ENCODE measurements at places on chromosomes 2 and 18. TPM values are rescaled to one million over a fixed set of nuclear protein-coding genes. Genes with fewer than 3 reads are reported as not detected.

The CYP1B1 gene
- 36.7 TPM for total RNA-seq

The CABLES1 gene
- total RNA-seq = 0.13 TPM

The SPR gene
- total RNA-seq = 12.2 TPM

The ALLC gene
- total RNA-seq = not detected

The CHST9 gene
- total RNA-seq = 0.38 TPM

- DNase-seq = no peak
These were observed 338.7 kb downstream of the HRH4 start for GRCh38 chr18:24799176-24799575.

DNA sequence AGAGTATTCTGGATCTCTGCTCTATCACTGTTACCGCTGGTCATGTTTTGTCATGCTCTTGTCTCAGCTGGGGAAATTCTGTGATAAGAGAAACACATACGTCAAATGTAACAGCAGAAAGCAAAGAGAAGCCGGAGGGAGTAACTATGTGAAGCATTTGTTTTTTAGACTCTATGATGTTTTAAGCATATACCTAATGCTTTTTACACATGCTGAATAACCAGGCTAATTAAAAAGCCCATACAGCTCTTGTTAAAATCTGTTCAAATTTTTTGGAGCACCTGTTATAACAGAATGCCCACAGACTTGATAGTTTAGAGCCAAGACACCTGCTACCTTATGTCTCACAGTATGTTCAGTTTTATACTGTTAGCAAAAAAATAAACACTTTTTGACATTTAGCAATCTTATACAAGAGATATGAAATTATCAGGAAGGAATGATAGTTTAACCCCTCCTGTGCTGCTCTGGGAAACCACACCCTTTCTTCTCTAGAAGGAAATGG, 92.3 kb upstream of the TANK start:
- peak; percentile 10 for DNase-seq

- DNase-seq = peak; percentile 52
These were observed 54.8 kb downstream of the ZNF407 start for GRCh38 chr18:74652392-74652988.

DNA sequence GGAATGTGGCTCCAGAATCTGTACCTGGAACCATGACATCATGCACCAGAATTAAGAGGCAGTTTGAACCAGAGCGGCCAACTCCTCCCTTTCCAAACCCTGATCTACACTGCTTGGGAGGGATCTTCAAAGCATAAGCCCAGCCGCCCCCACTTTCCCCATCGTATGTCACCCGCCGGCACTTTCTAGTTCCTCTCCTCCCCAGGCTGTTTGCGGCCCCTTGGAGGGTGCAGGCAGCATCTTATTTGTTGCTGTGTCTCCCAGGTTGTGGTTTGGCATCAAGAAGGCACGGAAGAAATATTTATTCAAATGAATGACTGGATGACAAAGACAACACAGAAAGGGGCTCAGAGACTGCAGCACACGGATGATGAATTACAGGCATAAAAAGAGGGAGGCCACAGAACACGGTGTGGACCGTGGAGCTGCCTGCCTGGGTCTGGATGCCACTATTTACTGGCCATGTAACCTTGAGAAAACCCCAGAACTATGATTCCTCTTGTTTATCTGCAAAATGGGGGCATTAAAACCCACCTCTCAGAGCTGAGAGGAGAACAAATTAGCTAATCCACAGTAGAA, 305.8 kb downstream of the EIPR1 start:
- DNase-seq = no peak

GRCh38 chr2:96145036-96145847, at the start of gene DUSP2:
Gene DUSP2, minus strand, starts transcription at chr2:96145440. Its CDS starts 86 bp downstream, at chr2:96145354.
- DNase-seq = peak; percentile 31

GRCh38 chr2:96806468-96807126, 9.5 kb upstream of the CNNM3 start:
- DNase-seq = no peak

DNA sequence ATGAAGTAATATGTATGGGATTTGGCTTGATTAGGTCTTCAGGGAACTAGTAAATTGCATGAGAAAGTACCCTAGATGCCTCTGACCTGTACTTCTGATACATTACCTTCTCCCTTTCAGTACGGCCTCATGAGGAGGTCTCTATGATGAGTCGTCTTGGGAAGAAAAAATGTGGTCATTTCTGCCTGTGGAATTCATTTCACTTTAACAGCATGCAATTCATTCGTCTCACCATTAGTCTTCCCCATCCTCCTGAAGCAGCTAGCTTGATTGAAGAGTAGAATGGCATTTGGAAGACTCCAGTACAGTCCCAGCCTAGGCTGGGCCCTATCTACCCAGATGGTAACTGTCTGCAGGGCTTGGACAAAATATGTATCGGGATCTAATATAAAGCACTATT, 52.2 kb downstream of the TMX3 start:
- DNase-seq = peak; percentile 22

DNA sequence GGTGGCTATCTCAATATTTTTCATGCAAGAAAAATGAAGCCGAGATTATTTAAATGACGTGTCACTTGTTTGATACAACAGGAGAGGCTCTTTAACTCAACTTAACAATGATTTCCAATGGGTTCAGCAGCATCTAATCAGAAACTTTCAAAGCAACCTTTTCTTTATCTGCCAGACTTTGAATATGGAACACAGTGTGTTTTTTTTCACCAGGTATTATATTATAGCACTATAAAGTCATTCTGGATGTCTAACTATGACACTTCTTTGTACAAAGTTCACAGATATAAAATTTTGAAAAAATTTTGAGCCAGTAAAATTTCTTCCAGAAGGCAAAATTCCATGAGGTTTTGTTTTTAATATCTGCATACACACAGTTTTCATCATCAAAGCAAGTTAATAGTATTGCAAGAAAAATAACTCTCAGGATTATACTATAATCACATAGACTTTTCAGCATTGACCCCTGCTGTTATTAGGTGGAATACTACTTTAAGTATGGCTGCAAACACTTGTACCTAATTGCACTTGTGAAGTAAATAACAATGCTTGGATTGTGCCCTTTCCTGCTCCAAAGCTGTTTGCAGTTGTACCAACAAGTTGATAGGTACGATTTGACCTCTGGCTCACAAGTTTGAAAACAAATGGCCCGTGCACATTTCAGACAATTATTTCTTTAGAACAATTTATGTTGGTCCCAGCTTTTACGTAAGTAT, 44.0 kb upstream of the DSG1 start:
- no peak for DNase-seq

DNA sequence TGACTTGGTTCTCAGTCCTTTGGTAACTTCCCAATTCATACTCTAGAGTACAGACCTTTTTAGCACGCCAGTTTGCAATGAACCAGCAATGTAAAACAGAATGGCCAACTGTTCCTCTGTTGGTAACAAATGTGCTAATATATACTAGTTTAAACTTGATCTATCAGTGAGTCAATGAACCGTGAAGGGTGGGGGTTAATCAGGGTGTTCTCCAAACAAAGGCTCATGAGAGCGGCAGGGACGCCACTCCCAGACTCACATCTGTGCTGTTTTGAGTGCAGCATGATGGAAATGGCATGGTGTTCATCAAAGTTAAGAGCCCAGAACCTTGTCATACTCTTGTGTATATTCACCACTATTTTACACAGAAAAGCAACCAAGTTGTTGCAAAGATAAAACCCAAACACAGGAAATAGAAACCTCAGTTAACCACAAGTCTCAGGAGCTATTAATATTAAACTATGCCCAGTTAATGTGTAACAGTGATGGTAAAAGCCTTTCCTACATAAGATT, 70.3 kb downstream of the CERKL start:
- peak; percentile 76 for DNase-seq

DNA sequence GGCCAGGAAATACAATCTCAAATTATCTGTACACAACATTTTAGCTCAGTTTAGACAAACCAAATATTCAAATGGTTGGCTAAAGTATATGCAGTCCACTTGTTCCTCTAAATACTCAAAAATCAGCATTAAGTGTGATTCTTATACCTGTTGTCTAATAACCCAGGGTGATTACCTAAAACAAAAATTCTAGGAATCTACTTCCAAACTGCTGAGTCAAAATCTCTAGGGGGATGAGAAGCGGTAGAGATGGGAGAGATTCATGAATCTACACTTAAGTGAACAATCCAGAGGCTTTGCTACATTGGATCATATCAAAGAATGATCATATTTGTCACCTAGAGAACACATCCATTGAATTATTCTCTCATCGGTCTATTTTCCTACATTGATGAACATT, 420.9 kb upstream of the PKDCC start:
- DNase-seq = no peak

GRCh38 chr2:214604861-214605260, 194.0 kb downstream of the VWC2L start:
- no peak for DNase-seq

- DNase-seq = no peak
These were observed 42.2 kb downstream of the METTL4 start for GRCh38 chr18:2529154-2529553.

DNA sequence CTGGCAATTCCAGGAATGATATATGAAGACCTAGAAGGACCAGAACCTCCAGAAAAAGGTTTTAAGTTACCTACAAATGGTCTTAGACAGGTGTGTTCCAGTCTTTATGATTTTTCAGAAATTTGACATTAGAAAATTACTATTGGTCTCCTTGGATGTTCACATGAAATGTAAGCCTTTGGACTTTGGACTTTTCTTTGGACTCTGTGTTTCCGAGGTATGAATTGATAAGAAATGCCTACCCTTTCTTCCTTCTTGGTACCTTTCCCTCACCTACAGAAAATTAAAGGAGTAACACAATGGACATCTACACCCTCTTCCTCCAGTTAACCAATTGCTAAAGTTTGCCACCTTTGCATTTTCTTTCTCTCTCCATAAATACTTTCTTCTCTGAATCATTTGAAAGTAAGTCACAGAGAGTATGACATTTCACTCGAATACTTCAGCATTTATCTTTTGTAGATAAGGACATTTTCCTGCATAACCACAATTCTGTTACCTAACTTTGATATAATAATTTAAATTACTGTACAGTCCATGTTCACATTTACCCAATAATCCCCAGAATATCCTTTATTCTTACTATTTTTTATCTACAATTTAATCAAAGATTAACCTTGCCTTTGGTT, 26.2 kb downstream of the CEP192 start:
- DNase-seq = no peak

GRCh38 chr2:45166229-45166890, 157.1 kb upstream of the SIX2 start:
- DNase-seq = no peak

DNA sequence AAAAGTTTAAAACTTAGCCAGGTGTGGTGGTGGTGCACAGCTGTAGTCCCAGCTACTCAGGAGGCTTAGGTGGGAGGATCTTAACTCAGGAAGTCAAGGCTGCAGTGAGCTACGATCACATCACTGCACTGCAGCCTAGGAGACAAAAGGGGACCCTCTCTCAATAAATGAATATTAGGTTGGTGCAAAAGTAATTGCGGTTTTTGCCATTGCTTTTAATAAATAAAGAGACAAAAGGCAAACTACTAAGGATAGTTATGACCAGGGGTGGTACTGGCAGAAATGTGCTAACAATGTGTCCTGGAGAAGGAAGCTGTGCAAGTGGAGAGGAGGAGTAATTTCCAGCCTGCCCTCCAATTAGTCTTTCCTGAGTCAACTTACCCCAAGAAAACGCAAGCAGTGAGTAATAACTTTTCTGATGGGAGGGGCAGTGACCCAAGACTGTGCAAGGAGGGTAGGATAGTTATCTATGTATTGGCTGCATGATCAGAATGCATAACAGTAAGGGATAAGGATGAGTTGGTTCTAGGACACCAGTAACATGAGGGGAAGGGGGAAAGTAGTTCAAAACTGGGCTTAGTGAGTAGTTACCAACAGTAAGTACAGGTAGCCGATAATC, 1.5 kb downstream of the EXOC6B start:
- DNase-seq = peak; percentile 91

DNA sequence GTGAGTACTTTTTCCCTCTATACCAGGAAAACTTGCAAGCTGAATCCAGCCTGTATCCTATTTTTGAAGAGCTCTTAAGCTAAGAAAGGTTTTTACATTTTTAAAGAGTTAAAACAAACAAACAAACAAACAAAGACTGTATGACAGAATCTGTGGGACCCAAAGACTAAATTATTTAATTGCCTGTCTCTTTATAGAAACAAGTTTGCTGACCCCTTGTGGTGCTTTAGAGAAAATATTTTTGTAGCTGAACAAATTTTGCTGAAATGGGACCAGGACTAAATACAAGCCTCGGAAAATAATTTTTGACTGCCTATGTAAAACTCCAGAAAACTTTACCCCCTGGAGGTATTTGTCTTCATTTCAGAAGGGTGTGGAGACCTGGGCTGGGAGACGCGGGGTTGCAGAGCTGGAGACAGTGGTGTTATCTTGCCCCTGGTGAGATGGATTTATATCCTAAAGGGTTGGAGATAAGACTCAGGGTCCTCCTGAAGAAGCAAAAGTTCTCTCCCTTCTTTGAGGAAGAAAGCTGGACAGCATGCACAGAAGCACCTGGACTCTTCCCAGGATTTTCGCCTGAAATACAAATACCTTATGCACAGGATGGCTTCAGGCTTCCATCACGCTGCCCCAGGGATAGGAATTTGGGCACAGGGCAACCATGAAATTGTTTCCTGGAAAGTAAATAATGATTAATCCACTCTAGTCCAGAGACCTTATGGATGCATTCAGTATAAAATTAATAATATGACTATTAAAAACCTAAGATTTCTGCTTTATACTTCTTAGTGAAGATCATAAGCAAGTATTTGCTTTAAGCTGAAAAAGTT, 54.3 kb downstream of the TMX3 start:
- peak; percentile 39 for DNase-seq

- peak; percentile 70 for DNase-seq
These were observed 46.6 kb downstream of the PRKRA start for GRCh38 chr2:178404368-178404767.

DNA sequence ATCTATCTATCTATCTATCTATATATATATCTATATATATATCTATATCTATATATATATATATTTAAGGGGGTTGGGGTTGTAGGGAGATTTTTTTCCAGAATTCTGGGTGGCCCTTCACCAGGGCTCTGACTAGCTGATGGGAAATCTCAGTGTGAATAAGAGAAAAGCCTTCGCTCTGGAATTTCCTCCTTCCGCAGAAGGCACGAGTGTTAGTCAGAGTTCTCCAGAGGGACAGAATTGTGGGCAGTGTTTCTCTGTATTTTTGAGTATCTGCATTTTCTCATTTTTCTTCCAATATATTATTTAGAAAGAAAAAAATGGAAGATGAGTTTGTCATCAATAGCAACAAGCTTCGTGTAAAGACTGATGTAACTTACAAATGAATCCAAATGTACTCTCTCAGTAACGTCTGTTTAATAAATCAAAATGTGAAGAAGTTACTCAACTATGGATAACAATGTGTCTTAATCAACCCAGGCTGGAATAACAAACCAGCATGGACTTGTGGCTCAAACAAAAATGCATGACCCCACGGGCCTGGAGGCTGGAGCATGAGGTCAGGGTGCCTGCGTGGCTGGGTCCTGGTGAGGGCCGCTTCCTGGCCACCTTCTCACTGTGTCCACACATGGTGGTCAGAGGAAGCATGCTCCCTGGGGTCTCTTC, 10.6 kb upstream of the SNTG2 start:
- no peak for DNase-seq

GRCh38 chr2:170227507-170227947, 49.6 kb downstream of the MYO3B start:
- DNase-seq = no peak

Measured in bronchial epithelial cell (primary cell).